ENCODE measurements at places on chromosomes 3 and 15.

GRCh38 chr3:30894521-30895251, at the start of gene GADL1:
Gene GADL1 (minus strand): TSS chr3:30894661. CDS start chr3:30894614, 47 bp downstream.
- no peak for DNase-seq

DNA sequence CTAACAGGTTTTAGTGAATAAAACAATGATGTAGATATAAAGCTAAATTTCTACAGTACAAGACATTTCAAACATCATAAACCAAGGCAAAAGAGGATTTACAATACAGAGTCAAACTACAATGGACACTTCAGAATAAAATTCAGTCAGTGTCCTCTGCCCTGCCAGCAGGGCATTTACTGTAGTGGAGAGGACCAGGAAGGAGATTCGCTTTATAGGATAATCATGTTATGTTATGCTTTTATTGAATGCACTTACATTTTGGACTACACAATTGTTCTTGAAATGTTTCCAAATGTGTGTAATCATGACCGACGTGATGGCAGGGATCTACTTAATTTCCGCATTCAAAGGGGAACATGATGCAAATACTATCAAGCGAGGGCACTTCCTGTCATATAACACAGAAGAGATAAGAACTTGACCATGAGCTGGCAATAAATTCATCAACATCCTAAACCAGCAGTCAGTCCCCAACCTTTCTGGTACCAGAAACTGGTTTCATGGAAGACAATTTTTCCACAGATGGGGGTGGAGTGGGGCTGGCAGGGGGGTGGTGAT, 925.6 kb downstream of the FHIT start:
- DNase-seq = no peak

DNA sequence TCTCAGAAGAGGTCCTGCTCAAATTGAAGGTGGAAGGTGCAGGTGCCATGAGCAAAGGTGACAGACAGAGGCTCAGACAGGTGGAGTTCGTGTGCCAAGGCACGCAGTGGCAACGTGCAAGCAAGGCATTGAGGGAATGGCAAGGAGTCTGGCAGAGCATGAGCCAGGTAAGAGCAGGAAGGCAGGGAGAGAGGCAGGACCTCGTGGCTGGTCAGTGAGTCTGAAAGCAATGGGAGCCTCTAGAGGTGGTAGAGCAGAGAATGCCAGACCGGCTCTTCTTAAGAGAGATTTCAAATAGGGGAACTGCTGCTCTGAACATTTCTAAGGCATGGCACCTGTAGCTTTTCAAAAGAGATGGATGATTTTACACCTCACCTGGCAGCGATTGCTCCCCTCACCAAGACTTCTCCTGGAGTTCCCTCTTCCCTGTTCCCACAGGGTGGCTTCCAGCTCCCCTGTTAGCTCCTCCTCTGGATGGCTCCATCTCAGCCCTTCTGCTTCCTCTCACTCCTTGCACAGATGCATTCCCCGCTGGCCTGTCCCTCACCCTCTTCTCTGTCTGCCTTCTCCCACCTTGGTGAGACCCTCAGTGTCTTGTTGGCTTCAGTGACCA, 2.7 kb downstream of the MYO5C start:
- DNase-seq = no peak

- no peak for DNase-seq
Observed at GRCh38 chr3:112948346-112948838, 26.5 kb downstream of the CD200R1 start.

GRCh38 chr3:177122183-177122856, 75.0 kb downstream of the TBL1XR1 start:
- no peak for DNase-seq

DNA sequence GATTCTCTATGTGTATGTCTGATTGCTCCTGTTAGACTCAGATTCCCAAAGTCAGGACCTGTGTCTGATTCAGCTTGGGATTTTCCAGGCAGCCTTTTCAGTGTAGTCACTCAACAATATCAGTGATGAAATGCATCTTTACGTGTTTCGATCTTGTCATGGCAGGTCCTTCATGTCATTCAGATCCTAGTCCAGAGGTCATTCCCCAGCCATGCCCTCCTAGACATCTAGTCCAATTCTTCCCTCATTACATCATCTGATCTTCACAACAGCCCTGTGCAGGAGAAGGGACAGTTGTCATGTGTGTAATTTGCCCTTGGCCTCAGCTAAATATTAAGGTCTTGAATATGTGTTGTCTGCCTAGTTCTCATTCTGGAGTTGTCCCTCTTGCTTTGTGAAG, 153.2 kb upstream of the NR2E3 start:
- no peak for DNase-seq

DNA sequence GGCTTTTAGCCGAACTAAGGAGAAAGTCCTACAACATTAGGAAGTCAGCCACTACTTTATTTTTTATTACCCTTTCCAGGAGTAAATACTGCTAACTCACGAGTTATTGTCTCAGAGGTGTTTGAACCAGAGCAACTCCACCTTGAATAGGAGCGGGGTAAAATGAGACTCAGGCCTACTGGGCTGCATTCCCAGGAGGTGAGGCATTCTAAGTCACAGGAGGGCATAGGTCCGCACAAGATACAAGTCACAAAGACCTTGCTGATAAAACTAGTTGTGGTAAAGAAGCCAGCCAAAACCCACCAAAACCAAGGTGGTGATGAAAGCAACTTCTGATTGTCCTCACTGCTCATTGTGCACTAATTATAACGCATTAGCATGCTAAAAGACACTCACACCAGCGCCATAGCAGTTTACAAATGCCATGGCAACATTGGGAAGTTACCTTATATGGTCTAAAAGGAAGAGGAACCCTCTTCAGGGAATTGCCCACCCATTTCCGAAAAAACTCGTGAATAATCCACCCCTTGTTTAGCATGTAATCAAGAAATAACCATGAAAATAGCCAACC, 555.9 kb downstream of the IGSF11 start:
- no peak for DNase-seq

- DNase-seq = no peak
Observed at GRCh38 chr3:52321481-52321880, 5.4 kb downstream of the DNAH1 start.

GRCh38 chr3:8765528-8765927, 3.9 kb downstream of the OXTR start:
- no peak for DNase-seq

- DNase-seq = no peak
Observed at GRCh38 chr15:45594319-45594718, 7.1 kb downstream of the BLOC1S6 start.

DNA sequence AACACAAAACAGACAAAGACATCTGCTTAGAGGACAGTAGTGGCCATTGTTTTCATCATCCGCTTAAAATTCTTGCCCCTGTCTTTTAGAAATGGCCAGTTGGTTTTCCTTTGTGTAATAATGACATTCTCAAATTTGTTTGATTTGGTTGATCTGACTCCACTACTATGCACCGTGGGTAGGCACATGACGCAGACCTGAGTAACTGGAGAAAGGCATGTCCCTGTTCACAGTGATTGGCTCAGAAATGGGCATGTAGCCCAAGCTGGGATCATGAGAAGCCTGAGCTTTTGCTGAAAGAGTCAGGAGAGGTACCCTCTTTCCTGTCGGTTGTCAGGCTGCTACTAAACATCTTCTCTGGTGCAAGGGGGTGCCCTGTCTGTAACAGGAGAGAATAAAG, 36.6 kb upstream of the MAGI1 start:
- DNase-seq = no peak

DNA sequence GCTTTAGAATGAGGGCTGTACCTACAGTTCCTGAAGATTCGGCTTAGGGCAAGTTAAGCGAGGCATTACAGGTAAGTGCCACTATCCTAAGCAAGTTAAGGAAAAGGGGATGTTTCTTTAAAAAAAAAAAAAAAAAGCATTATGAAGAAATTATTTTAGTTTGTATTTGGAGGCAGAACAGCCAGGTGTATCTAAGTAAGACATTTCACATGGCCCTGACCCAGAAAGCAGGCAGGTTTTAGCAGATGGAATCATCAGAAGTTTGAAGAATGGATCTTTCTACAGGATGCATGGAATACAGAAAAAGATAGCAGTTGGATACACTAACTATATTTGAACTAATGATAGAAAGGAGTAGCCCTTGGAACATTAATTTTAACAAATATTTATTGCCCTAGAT, 105.6 kb downstream of the OSBPL10 start:
- no peak for DNase-seq

- no peak for DNase-seq
Observed at GRCh38 chr15:94476686-94477085, 245.3 kb downstream of the MCTP2 start.

DNA sequence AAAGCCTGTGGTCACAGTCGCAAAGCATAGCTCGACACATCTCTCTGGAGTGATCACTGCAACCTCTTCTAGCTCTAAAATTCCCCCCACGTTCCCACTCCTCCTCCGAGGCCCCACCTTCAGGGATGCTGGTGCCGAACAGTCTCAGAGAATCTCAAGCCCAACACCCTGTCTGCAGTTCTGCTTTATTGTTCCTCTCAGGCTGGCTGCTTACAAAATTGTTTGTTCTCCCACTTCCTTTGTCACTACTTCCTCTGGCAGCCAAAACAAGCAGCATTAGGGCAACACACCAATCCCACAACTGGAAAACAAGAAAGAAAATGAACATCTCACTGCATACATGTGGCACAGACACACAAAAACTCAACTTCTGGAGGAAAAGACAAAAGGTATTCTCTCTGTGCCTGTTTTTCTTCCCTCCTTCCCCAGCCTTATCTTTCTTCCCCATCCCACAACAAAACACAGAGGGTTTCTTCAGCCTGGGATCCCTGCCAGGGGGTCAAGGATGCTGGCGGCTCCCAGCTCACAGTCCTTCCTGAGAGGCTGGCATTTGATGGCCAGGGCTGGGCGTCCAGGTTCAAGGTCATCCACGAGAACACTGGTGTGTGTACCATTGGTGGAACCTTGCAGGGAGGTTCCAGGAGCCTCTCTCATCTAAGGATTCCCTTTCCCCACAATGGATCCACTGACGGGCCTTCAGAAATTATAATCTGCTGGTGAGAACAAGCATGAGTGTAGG, 108.4 kb downstream of the TMCO5A start:
- DNase-seq = peak; percentile 34

GRCh38 chr15:70066004-70066403, 31.7 kb downstream of the TLE3 start:
- no peak for DNase-seq

- DNase-seq = no peak
Observed at GRCh38 chr15:36738817-36739216, 159.4 kb downstream of the CDIN1 start.

GRCh38 chr3:116863822-116864589, 154.4 kb downstream of the TUSC7 start:
- peak; percentile 11 for DNase-seq

- no peak for DNase-seq
Observed at GRCh38 chr3:148903941-148904340, 38.8 kb downstream of the CPA3 start.

GRCh38 chr15:61459785-61460707, 230.9 kb upstream of the RORA start:
- no peak for DNase-seq

DNA sequence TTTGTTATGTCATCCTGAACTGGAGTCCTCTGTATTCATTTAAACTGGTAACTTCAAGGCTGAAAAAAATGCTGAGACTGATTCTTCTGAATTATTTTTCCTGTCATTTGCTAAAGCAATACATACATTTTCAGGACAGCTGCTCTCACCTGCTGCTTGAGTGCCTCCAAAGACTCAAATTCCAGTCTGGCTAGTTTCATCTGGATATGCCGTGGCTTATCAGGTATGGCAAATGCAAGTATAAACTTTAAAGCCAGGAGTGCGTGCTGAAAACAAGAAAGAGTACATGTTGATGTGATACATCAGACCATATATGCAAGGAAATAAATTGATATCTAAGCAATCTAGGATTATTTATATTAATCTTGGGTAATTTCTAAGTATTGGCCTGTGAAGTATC, 146.1 kb downstream of the SNRK start:
- DNase-seq = no peak

DNA sequence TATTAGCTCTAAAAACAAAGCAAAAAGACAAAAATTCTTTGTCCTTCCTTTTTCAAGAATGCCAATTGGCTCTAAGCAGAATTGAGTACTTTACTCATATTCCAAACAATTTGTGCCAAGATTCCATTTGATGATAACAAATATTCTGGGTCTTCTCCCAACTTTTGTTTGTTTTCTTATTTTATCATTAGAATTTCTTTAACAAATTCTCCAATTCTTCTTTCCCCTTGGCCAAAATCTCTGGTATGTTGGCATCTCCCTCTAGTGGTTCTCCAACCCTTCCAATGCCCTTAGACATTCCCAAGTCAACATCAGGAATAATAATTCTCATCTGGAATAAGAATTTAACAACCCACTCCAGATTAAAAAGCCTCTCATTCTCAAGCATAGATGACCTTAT, 5.3 kb downstream of the CPOX start:
- DNase-seq = no peak

DNA sequence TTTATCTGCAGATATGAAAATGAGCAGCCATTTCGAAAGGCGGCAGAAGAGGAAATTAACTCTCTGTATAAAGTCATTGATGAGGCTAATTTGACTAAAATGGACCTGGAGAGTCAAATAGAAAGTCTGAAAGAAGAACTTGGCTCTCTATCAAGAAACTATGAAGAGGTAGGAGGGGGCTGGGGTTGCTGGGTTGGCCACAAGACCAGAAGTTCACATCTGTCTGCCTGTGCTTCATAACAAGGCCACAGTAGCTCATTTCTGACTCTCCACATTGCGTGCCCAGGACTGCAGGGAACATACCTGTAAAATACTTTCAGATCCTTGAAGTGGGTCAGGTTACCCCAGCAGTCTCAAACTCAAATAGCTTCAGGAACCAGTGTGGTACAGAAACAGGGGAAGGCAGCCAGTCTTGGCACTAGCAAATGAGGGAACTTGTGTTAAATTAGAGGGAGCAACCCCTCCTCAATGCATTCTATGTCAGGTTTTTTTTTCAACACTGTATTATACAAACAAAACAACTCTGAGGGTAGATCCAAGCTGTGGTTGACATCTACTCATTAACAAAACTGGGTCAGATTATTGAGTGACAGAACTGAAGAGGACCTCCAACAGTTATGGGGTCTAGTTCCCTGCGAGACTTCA, 48.7 kb downstream of the BFSP2 start:
- DNase-seq = no peak

DNA sequence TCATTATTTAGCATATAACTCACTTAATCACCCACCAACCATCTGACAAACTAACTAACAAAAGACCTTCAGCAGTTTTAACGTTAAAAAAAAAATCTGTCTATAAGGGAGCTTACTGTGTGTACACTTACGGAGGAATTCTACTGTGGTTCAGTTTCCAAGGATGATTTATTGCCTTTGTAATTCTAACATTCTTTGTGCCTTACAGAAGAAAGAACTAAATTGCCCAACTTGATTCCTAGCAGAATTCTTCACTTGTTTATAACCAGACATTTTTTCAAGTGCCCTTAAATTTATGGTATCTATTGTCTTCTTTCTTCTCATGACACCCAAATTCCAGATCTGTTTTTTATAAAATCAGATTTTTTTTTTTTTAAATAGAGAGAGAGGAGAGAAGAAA, 119.7 kb upstream of the IGSF10 start:
- no peak for DNase-seq

- no peak for DNase-seq
Observed at GRCh38 chr3:187516446-187517185, 148.4 kb downstream of the RTP4 start.

- DNase-seq = no peak
Observed at GRCh38 chr3:80696280-80696679, 928.5 kb upstream of the ROBO1 start.

- no peak for DNase-seq
Observed at GRCh38 chr3:195238081-195238571, 32.8 kb downstream of the XXYLT1 start.
